ENCODE measurements at places on chromosomes 11 and 22. TPM values are rescaled to one million over a fixed set of nuclear protein-coding genes. Genes with fewer than 3 reads are reported as not detected.

GRCh38 chr11:65906602-65907001 lies 6.4 kb upstream of the FOSL1 start:
- no peak for DNase-seq

DNA sequence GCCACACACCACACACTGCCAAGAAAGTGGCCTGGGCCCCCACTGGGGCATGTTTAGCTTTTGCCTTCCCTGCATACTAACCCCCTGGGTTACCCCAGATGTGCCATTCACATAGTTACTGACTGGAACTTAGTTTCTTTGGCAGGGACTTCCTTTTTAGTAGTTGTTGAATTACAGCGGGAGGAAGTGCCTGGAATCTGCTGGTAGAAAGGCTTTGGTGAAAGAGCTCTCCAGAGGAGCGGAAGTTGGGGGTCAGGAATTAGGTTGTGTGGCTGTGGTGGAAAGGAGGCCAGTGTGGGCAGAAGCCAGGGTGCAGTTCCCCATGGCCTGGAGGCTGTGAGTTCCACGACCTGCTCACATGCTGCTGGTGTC lies 69.0 kb downstream of the MED15 start:
- no peak for DNase-seq

DNA sequence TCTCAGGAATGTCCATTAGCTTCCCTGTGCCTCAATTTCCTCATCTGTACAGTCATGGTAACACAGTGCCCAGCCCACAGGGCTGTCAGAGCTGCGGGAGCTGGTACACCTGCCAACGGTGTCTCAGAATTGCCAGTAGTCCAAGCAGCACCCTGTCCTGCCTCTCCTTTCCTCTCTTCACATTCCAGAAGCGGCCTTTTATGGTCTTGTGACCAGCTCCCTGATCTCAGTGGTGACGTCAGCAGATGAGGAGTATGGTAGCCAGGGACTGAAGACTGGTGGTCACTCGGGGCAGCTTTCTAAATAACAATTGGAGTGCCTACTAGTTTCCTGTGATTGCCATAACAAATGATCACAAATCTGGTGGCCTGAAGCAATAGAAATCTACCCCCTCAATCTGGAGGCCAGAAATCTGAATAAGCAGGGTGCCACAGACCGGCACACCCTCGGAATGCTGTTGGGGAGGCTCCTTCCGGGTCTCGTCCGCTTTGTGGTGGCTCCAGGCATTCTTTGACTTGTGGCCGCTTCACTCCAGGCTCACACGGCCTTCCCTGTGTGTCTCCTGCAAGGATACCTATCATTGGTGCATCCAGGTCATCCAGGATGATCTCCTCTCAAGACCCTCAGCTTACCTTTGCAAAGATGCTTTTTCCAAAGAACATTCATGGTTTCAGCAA lies 2.1 kb downstream of the FADD start:
- DNase-seq, result no peak

DNA sequence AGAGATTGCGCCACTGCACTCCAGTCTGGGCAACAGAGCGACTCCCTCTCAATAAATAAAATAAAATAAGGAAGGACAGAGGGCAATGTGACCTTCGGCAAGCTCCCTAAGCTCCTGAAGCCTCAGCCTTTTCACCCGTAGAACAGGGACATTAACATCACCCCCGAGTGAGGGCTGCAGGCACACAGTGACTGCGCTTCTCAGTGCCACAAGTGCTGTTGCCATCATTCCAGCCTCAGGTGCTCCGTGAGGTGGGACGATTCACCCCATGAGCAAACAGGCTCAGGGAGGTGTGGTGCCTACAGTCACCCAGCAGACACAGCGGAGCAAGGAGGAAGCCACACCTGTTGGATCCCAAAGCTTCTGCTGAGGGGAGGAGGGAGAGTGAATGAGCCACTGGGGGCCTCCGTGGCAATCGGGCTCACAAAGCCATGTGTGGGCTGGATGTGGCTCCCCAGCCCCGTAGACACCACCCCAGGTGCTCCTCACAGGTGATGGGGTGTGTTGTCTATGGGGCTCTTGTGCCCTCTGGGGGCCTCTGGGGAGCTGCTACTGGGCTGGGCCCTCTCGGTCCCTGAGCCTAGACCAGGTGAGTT lies 9.1 kb upstream of the TCF20 start:
- no peak for DNase-seq

The CRACR2B gene
- total RNA-seq, result 20.5 TPM
